Upper lobe of right lung (tissue), 1 donor: ENCODE measurements at places on chromosomes 11 and 22. TPM values are rescaled to one million over a fixed set of nuclear protein-coding genes. Genes with fewer than 3 reads are reported as not detected.

SMC1B gene
- total RNA-seq, result not detected

SUSD2 gene
- 277 TPM for total RNA-seq

SCT gene
- total RNA-seq, result not detected

CCDC179 gene
- not detected for total RNA-seq

VPS11 gene
- 41.5 TPM for total RNA-seq

JAML gene
- total RNA-seq, result 87.9 TPM

RBM7 gene
- 30.1 TPM for total RNA-seq

KDM4F gene
- total RNA-seq, result not detected

TIMP3 gene
- total RNA-seq, result 749 TPM

SOX6 gene
- 8.3 TPM for total RNA-seq

ALKBH3 gene
- 27.7 TPM for total RNA-seq

- no peak overlapping the region for H3K27ac ChIP-seq
- H3K4me3 ChIP-seq, result no peak overlapping the region
- no peaks in the 10 kb centered on the region for H3K27me3 ChIP-seq
- H3K4me1 ChIP-seq, result no peaks in the 10 kb centered on the region
These were observed 28.2 kb upstream of the RAB1B start for GRCh38 chr11:66239998-66240780.

GRCh38 chr11:102576350-102576749 lies 45.8 kb upstream of the MMP7 start:
- H3K27me3 ChIP-seq, result no peaks in the 10 kb centered on the region
- no peaks in the 10 kb centered on the region for H3K36me3 ChIP-seq
- no peak for DNase-seq

GRCh38 chr22:37428649-37429586 lies 1.6 kb upstream of the ELFN2 start:
- H3K4me3 ChIP-seq, result no peak overlapping the region
- H3K4me1 ChIP-seq, result no peaks in the 10 kb centered on the region
- no peak for DNase-seq
- H3K36me3 ChIP-seq, result no peaks in the 10 kb centered on the region
- no peak overlapping the region for H3K27ac ChIP-seq

DNA sequence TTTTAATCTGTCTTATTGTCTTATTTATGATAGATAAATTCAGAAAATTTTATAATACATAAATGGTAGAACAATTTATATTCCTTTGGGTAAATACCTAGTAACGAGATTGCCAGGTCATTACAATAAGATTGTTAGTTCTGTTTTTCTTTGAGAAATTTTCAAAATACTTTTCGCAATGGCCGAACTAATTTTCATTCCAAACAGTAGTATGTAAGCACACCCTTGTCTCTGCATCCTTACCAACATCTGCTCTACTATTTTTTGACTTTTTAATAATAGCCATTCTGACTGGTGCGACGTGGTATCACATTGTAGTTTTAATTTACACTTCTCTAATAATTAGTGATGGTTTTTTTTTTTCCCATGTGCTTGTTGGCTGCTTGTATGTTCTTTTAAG lies 351.4 kb upstream of the LUZP2 start:
- H3K4me1 ChIP-seq, result no peaks in the 10 kb centered on the region
- H3K4me3 ChIP-seq, result no peak overlapping the region
- H3K27me3 ChIP-seq, result no peaks in the 10 kb centered on the region
- no peak for DNase-seq

GRCh38 chr11:105033343-105033742 lies 1.6 kb downstream of the CASP1 start:
- H3K36me3 ChIP-seq, result peaks cover 32% of the 10 kb centered on the region
- H3K27me3 ChIP-seq, result no peaks in the 10 kb centered on the region
- H3K27ac ChIP-seq, result peak overlapping the region; percentile 83
- H3K4me1 ChIP-seq, result peaks cover 8% of the 10 kb centered on the region
- no peak for DNase-seq

DNA sequence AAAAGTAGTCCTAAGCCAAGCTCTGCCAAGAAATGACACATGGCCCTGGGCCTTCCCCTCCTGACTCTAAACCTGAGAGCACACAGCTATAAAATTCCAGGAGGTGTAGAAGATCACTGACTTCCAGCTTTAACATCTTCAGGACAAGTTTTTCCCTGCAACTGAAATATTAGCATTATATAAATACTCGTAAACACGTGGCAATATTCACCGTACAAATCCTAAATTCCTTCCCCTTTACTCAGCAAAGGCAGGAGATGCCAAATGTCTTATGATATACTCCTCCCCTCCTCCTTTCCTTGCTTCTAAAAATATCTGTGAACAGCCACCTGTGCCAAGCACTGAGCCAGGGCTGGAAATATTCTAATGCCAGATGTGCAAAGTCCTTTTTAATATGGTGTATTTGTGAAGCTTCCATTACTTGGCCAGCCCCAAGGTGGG lies 194.0 kb downstream of the LARGE1 start:
- H3K27me3 ChIP-seq, result no peaks in the 10 kb centered on the region
- H3K27ac ChIP-seq, result no peak overlapping the region
- H3K4me1 ChIP-seq, result peaks cover 4% of the 10 kb centered on the region
- no peak for DNase-seq

GRCh38 chr22:37439347-37439746 lies 12.1 kb upstream of the ELFN2 start:
- H3K27ac ChIP-seq, result no peak overlapping the region
- H3K4me3 ChIP-seq, result no peak overlapping the region
- no peaks in the 10 kb centered on the region for H3K27me3 ChIP-seq
- DNase-seq, result no peak
- H3K36me3 ChIP-seq, result no peaks in the 10 kb centered on the region

- no peak overlapping the region for H3K4me3 ChIP-seq
- H3K27me3 ChIP-seq, result no peaks in the 10 kb centered on the region
- no peaks in the 10 kb centered on the region for H3K36me3 ChIP-seq
These were observed 11.0 kb upstream of the B4GALNT4 start for GRCh38 chr11:358129-358800.

DNA sequence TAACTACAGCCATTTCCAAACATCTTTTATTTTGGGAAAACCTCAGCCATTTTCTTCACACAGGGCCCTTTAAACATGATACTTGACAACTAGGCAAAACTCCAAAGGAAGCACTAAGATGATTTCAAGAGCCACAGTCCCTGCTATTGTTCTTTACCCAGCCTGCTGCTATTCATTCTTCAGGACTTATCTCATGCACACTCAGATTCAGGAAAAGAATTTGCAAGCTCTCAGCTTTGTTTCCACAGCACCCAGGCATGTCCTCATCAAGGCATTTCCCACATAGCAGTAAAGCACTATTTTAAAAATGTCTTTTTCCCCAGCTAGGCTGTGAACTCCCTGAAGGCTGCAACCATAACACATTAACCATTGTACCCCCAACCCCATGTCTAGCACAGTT lies 609.3 kb upstream of the CCDC90B start:
- no peak overlapping the region for H3K4me3 ChIP-seq
- H3K27ac ChIP-seq, result no peak overlapping the region
- no peaks in the 10 kb centered on the region for H3K27me3 ChIP-seq

GRCh38 chr11:125410091-125410490 lies 86.0 kb downstream of the FEZ1 start:
- no peaks in the 10 kb centered on the region for H3K36me3 ChIP-seq
- peaks cover 23% of the 10 kb centered on the region for H3K27me3 ChIP-seq
- H3K4me1 ChIP-seq, result peaks cover 2% of the 10 kb centered on the region

DNA sequence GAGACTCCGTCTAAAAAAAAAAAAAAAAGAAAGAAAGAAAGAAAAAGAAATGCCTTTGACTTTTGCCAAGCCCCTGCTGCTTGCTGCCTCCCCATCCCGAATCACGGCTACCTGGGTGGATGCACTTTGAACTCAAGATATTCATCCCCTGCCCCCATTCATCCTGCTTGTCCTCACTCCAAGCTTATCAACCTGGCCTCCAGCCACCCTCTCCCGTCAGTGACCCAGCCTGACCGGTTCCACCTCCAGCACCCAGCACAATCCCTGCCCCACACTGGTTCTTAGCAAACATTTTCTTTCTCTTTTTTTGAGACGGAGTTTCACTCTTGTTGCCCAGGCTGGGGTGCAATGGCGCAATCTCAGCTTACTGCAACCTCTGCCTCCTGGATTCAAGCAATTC lies 44.4 kb downstream of the CYTH4 start:
- no peak overlapping the region for H3K27ac ChIP-seq
- no peak overlapping the region for H3K4me3 ChIP-seq
- H3K4me1 ChIP-seq, result no peaks in the 10 kb centered on the region
- peaks cover 55% of the 10 kb centered on the region for H3K27me3 ChIP-seq
- peak; percentile 86 for DNase-seq

- H3K4me1 ChIP-seq, result peaks cover 15% of the 10 kb centered on the region
- H3K36me3 ChIP-seq, result peaks cover 10% of the 10 kb centered on the region
- DNase-seq, result peak; percentile 68
- H3K27me3 ChIP-seq, result no peaks in the 10 kb centered on the region
These were observed 143.0 kb upstream of the SORL1-AS1 start for GRCh38 chr11:121595717-121596161.

DNA sequence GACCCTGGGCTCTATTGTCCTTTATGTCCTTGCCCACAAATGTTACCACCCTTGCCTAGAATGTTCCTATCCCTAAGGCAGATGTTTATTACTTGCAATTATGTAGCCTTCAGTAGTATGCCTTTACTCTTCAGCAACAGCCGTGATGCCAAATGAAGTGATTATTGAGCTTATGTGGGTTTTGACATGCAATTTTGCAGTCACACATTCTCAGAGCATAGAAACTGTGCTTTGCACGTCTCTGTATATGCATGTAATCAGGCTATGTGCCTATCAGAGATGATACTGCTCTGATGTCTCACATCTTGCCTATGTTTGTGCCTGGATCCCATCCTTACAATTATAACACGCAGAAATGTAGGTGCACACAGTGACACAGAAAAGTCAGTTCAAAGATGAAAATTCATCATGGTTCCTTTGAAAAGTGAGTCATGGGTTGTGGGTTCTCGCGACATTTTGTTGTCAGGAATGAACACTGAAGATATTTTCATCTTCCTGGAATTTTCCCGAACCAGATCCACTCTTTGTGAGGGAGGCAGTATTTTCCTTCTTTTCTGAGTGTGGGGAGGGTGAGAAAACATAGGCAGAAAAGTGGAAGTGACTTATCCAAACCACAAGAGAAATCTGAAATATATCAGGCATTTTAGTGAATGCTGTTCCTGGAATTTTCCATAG lies 81.1 kb downstream of the BMAL1 start:
- no peak for DNase-seq
- no peaks in the 10 kb centered on the region for H3K27me3 ChIP-seq
- H3K4me1 ChIP-seq, result no peaks in the 10 kb centered on the region

DNA sequence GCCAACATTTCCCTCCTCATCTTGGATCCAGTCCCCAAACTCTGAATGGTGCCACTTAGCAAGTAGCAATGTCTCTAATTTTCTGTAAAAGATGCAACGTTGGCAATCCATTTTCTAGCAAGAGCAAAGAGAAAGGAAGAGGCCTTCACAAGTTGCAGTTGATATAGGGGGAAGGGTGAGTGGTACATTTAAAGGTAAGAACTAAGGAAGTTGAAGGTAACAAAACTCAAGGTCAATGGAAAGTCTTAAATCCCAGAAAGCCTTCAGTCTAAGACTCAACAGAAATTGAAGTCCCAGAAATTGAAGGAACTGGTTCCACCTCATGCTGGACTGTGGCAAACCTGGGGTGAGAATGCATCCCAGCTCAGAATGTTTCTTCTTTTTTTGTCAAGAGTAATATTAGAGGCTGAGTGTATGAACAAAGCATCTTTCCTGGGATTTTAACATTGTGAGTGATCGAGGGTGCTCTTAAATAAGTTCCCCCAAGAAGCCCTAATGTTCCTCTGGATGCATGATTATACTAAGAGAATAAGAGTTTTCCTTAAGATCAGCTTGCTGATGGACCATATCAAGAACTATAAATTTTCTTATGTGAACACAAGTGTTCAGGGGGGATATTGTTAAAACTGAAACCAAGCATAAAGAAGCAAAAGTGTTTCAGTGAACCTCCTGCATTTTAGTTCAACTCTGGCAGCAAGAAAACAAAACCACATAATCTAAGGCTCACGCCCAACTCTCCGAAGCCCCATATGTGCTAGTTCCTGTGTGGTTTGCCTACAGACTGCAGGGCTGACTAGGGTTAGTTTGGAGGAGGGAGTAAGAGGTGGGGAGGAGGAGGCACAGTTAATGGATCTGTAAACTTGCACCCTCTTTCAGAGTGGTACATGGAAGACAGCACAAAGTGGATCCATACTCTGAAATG lies at the start of gene GRAP2:
TSS of gene GRAP2 (plus strand) at position 779 of the 922 bp plus-strand sequence. CDS start 46,023 bp downstream, outside the sequence.
- peak within 1 kb of the TSS; percentile 31 for H3K4me3 ChIP-seq
- H3K4me1 ChIP-seq, result peaks cover 7% of the 10 kb centered on the region
- peaks cover 31% of the 10 kb centered on the region for H3K27me3 ChIP-seq
- H3K36me3 ChIP-seq, result no peaks in the 10 kb centered on the region
- H3K27ac ChIP-seq, result peak within 1 kb of the TSS; percentile 20
- DNase-seq, result no peak

- no peaks in the 10 kb centered on the region for H3K36me3 ChIP-seq
- no peak overlapping the region for H3K4me3 ChIP-seq
- H3K27ac ChIP-seq, result no peak overlapping the region
- DNase-seq, result peak; percentile 54
These were observed 160.9 kb downstream of the ENTHD1 start for GRCh38 chr22:39732625-39733024.

GRCh38 chr11:61080526-61080925 lies 21.8 kb upstream of the CD5 start:
- DNase-seq, result no peak
- H3K27me3 ChIP-seq, result no peaks in the 10 kb centered on the region
- no peaks in the 10 kb centered on the region for H3K4me1 ChIP-seq
- H3K4me3 ChIP-seq, result no peak overlapping the region

DNA sequence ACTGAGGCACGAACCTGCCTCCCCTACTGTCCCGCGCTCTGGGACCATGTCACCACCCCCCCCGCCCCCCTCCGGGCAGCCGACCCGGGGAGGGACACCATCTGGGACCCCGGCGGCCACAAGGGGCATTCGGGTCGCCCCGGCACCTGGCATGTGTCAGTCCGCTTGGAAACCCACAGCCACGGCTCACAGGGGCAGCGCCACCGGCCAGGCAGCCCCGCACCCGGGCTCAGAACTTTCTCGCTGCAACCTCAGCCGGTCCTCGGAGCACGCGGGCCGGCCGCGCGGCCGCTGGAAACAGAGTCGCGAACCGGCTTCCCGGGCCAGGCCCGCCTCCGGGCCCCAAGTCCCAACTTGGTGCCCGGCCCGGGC lies 159.9 kb upstream of the GRK3 start:
- DNase-seq, result no peak
- H3K27ac ChIP-seq, result peak overlapping the region; percentile 66
- H3K4me3 ChIP-seq, result peak overlapping the region; percentile 71
- H3K36me3 ChIP-seq, result no peaks in the 10 kb centered on the region
- H3K27me3 ChIP-seq, result no peaks in the 10 kb centered on the region
- peaks cover 41% of the 10 kb centered on the region for H3K4me1 ChIP-seq

GRCh38 chr11:66845143-66845875 lies 2.1 kb downstream of the RCE1 start:
- peaks cover 24% of the 10 kb centered on the region for H3K36me3 ChIP-seq
- H3K27ac ChIP-seq, result no peak overlapping the region
- H3K4me1 ChIP-seq, result peaks cover 21% of the 10 kb centered on the region
- DNase-seq, result no peak

- H3K36me3 ChIP-seq, result peaks cover 71% of the 10 kb centered on the region
- H3K4me1 ChIP-seq, result no peaks in the 10 kb centered on the region
- no peak overlapping the region for H3K4me3 ChIP-seq
- H3K27ac ChIP-seq, result no peak overlapping the region
- no peaks in the 10 kb centered on the region for H3K27me3 ChIP-seq
- no peak for DNase-seq
These were observed 19.2 kb upstream of the DGCR8 start for GRCh38 chr22:20060700-20061480.
